ENCODE measurements at places on chromosomes 16 and 17.

DNA sequence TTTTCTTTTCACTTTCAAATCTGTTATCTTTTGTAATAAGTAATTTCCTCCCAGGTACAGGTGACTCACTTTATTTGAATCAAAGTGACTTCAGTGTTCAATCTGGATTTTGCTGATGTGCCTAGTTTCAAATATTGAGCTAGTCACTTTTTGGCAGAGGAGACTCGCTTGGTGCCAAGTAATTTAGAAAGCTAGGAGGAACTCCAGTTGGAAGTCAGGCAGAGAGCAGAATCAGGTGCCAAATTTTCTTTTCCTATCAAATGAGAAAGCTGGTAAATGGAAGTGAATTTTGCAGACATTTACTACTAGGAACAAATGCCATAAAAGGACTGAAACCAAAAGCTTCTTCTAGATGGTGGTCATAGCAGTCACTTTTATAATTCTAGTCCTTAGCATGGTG lies 656.0 kb upstream of the KIF2B start:
- DNase-seq: no peak

GRCh38 chr17:6435051-6435450 lies at the start of gene AIPL1:
Gene AIPL1, minus strand, starts transcription at chr17:6435121. Its CDS starts 17 bp downstream, at chr17:6435104.
- DNase-seq: peak; percentile 55

DNA sequence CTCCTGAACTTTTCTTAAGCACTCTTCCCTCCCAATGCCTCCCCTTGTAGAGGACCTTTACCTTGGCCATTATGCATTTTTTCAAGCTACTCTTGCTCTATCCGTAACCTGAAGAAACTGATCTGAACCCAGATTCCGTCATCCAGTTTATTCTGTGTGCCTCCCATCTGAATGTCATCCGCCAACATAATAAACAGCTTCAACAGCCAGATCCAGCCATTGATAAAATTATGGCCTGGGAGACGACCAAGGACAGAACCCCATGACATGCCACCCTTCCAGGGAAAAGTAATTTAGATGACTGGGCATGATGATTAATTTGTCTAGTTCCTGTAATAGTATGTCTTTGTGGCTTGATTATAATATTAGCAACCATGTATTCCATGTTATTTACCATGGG lies 41.9 kb downstream of the KATNIP start:
- DNase-seq: no peak

- DNase-seq: no peak
Observed at GRCh38 chr17:50365165-50365564, 7.8 kb downstream of the MRPL27 start.
